ENCODE measurements at places on chromosomes 6 and 20. TPM values are rescaled to one million over a fixed set of nuclear protein-coding genes. Genes with fewer than 3 reads are reported as not detected.

The CD40 gene
- total RNA-seq: 15.9 TPM

The GRIK2 gene
- 0.92 TPM for total RNA-seq

The SLC17A9 gene
- 17.9 TPM for total RNA-seq

The GSTA2 gene
- not detected for total RNA-seq

The SLC25A27 gene
- total RNA-seq: 44.4 TPM

The PPIL6 gene
- 2.2 TPM for total RNA-seq

The DEK gene
- 130 TPM for total RNA-seq

The ELOVL4 gene
- total RNA-seq: 2.4 TPM

The CCDC28A gene
- 7.3 TPM for total RNA-seq

The RNF217 gene
- 36.3 TPM for total RNA-seq

The ARMH2 gene
- not detected for total RNA-seq

The ZNF335 gene
- total RNA-seq: 28.8 TPM

The PBOV1 gene
- not detected for total RNA-seq

The SH3BGRL2 gene
- 24.1 TPM for total RNA-seq

The DNPH1 gene
- total RNA-seq: 54.7 TPM

The PRICKLE4 gene
- total RNA-seq: 4.6 TPM

The SEMG1 gene
- not detected for total RNA-seq

The ARMC12 gene
- total RNA-seq: not detected

The CST5 gene
- total RNA-seq: not detected

The GABRR2 gene
- not detected for total RNA-seq

All from thoracic aorta (tissue), 2 donors.